ENCODE measurements at places on chromosomes 1 and 21.

DNA sequence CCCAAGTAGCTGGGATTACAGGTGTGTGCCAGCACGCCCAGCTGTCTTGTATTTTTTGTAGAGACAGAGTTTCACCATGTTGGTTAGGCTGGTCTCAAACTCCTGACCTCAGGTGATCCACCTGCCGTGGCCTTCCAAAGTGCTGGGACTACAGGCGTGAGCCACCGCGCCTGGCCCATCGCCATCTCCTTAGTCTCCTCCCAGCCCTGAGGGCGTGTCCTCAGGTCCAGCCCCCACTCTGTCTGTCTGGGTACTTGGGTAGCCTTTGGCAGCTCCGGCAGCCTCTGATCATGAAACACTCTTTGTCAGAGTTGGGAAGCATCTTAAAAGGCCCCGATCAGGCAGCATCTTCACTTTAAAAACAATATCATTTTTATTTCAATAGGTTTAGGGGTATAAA lies 90.3 kb upstream of the DISP3 start:
- no peak for DNase-seq

GRCh38 chr1:215606564-215607168 lies 39.6 kb downstream of the KCTD3 start:
- no peak for DNase-seq

- no peak for DNase-seq
Observed at GRCh38 chr1:39832294-39832693, 43.6 kb upstream of the BMP8B start.

DNA sequence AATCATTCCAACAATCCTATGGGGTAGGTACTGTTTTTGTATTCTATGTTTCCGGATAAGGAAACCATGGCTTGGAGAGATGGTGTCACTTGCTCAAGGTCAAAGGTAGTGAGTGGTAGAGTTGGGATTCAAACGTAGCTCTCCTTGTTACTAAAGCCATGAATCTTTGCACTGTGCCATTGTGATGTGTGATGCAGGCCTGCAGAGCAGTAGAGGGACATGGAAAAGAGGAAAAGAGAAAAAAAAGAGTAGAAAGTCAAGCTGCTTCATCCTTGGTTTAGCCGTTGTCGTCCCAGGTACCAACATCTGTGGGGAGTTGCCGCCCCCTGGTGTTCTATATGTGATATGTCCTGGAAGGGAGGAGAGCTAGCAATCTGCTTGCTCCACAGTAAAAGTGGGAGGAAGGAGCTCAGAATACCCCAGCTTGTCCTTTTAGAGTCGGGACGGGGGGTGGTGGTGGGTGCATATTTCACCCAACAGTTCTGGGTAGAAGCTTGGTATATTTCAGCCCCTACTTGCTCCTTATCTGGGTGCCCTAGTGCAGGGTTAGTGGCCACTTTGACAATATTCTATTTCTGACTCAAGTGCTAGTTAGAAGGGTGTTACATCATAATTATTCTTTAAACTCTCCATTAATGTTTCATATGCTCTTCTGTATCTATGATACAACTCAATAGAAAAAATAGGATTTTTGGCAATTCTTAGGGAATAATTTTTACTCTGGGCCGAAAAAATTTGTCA lies 98.4 kb downstream of the EBNA1BP2 start:
- peak; percentile 71 for DNase-seq

GRCh38 chr1:169060919-169061639 lies 45.4 kb upstream of the ATP1B1 start:
- peak; percentile 62 for DNase-seq

- DNase-seq: no peak
Observed at GRCh38 chr1:45769261-45769932, 18.9 kb upstream of the IPP start.

GRCh38 chr21:15446223-15446622 lies 283.6 kb upstream of the USP25 start:
- no peak for DNase-seq

DNA sequence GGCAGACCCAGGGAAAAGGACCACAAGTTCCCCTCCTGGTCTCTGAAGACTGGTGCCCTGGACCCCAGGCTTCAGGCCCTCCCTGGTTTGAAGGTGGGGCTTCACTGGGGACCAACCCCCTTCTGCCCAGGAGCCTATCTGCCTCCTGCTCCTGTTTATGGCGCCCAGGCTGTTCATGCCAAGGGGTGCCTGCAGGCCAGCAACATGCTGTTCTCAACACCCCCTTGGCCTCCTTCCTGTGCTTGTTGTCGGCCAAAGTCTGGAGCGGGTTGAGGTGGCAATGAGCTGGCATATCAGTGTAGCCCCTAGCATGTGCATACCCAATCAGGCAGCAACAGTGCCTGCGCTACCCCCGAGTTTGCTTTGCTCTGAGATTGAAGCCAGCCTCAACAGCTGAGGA lies 46.3 kb downstream of the ATP6V1G3 start:
- no peak for DNase-seq

DNA sequence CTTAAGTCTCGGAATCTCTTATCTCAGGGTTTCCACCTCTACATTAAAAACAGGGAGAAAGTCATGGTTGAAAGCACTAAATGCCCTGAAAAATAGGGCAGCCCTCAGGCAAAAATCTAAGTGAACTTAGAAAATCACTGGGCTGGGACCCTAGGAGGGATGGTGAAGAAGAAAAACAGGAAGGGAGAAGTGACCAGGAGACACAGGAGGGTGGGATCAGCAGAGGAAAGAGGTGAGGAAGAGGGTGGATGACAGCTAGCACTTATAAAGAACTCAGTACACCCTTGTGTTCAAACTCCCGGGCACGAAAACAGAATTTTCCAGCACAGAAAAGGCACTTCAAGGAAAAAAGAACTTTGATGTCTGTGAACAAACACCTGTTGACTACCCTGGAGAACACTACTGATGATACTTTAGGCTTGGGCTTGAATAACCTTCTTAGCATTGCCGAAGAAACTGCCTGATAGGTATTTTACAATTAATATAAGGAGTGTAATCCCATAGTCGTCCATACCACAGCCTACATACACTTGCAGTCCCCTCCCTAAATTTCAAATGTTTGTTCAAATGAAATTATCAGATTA lies 2.0 kb downstream of the CHML start:
- DNase-seq: no peak

GRCh38 chr1:205396967-205397616 lies 24.8 kb downstream of the LEMD1 start:
- no peak for DNase-seq

DNA sequence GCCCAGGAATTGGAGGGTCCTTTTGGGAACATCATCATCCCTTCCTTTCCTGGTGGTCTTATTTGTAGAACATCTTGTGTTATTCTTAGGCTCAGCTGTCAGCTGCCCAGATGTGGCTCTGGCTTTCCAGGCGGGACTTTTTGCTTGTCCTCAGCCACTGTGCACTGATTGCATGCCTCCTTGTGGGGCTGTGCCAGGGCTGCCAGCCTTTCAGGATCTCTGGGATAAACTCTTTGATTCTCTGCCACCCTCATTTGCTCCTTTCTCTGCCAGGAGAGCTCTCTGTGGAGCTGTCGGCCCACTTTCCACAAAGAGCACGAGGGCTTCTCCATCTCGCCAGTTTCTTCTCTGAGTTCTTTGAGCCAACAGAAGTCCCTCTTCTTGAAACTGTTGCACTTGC lies 63.1 kb downstream of the PTPRU start:
- DNase-seq: no peak

GRCh38 chr1:1419363-1419812 lies 1.7 kb downstream of the ANKRD65 start:
- no peak for DNase-seq

- DNase-seq: no peak
Observed at GRCh38 chr1:36709869-36710481, 227.3 kb upstream of the CSF3R start.

DNA sequence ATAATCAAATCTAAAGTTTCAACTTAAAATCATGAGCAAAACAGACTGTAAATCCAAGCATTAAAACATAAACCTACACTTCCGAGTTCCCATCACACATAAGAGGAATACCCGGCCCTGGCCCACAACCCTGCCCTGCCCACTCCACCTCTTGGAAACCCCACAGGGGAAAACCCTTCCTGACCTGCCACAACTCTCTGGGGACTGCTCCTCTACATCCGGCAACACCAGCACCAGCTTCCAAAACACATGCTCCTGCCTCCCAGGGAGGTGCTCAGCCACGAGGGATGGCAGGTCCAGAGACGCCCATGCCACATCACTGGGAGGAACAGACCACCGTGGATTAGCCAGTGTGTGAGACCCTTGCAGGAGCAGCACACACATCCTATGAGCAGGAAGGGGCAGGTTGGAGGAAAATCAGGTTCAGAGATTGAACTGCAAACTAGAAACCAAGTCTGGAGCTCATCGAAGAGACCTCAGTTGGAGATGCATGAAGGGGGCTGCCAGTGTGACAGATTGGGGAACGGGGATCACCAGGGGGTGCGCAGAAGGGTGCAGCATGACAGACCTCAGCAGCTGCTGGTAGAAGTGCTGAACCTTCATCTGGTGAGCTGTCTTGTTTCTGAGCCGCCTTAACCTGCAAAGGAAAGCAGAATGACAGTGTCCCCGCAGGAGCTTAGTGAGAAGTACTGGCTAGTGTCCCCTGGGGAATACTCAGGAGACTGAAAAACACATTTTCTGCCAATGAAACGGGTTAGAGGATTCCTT lies 25.8 kb upstream of the LSS start:
- DNase-seq: no peak

GRCh38 chr1:228810878-228811711 lies 75.8 kb downstream of the RHOU start:
- no peak for DNase-seq

DNA sequence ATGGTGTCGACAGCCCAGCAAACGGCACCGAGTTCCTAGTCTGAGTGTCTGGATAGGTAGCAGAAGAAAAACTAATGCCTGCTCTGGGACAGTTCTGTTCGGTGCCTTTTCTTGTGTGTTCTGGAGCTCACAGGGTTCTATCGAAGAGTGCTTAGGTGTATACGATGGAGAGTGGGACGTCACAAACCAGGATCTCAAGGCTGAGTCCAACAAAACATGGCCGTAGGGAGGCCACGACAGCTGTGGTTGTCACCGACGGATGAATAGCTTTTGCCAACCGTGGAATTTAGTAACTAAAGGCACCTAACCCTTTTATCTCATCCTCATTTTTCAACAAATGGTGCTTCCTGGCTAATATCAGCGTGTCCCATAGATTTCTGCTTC lies 635 bp upstream of the SYNJ1 start:
- no peak for DNase-seq

GRCh38 chr1:31505911-31506497 lies 70.3 kb upstream of the TINAGL1 start:
- DNase-seq: no peak

DNA sequence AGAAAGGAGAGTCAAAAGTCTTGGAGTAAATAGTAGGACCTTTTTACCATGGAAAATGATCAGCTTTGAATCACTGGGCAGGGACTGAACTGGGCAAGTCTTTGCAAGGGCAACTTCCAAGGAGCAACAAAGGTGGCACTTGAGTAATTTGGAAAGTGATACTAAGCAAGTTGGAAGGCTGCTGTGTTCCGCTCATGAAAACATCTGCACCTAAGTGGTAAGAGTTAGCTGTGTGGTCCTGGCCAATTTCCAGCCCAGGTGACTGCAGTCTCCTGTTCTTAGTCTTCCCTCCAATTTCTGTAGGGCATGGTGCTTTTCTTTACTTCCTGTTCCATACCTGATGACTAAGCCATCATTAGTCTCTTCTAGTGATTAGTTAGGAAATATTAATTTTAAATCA lies 35.5 kb upstream of the PRDM2 start:
- no peak for DNase-seq

DNA sequence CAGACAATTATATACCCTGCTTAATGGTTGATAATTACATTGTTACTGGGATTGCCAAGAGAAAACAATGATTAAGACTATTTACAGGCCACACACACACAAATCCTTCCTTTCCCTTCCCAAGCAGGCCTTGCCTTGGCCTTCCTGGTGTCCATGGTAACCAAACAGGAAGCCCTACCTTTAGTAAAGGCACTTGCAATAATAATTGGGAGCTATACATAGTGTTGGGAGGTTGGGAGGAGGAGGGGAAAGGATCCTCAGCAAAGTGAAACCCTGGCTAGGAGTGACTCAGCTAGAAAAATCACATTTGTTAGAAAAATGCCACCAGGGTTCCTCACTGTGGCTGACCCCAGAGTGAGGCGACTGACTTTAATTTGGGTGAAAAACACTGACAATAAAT lies 122.3 kb upstream of the ADAR start:
- no peak for DNase-seq

DNA sequence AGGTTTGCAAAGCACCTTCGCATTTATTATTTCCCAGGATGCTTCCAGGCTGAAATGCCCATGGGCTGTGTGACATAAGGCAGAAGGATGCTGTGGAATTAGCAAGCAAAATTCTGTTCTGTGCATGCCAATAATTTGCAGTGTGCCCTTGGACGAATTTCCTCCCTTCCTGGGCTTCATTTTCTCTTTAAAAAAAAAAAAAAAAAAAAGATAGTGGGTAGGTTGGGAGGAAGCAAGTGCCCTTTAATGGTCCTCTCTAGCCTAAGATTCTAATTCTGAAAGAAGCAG lies 2.5 kb upstream of the ID3 start:
- DNase-seq: no peak

DNA sequence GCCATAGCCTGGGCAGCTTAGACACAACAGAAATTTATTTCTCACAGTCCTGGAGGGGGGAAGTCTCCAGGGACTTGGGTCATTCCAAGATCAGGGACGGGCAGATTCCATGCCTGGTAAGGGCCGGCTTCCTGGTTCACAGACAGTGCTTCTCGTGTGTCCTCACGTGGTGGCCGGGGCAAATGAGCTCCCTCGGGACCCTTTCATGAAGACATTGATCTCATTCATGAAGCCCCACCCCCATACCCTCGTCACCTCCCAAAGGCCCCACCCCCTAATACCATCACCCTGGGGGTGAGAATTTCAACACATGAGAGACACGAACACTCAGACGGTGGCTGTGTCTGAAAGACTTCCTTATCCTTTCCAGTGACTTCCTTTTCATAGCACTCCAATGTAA lies 51.5 kb downstream of the ACOT7 start:
- no peak for DNase-seq

DNA sequence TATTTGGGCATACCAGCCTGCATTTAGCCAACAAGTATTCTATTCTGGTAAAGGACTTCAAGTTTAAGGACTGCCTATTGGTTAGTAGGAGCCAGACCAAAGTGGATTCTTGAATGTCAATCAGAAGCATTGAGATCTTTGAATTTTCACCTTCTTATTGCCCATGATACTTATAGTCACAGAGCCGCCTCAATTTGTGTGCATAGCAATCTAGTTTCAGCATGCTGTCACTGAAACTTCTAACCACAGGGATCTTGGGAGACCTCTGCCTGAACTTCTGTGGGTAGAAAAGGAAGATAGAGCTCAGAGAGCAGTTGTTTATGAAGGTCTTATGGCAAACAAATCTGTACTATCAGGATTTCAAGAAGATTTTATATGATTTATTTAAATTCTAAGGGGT lies 501.4 kb upstream of the USP24 start:
- DNase-seq: no peak

GRCh38 chr1:2388004-2388913 lies 3.1 kb downstream of the MORN1 start:
- DNase-seq: no peak

GRCh38 chr1:31815307-31815645 lies 546 bp downstream of the SPOCD1 start:
- DNase-seq: no peak

All from Peyer's patch (tissue), 4 donors.